ENCODE measurements at places on chromosomes 1 and 21.

DNA sequence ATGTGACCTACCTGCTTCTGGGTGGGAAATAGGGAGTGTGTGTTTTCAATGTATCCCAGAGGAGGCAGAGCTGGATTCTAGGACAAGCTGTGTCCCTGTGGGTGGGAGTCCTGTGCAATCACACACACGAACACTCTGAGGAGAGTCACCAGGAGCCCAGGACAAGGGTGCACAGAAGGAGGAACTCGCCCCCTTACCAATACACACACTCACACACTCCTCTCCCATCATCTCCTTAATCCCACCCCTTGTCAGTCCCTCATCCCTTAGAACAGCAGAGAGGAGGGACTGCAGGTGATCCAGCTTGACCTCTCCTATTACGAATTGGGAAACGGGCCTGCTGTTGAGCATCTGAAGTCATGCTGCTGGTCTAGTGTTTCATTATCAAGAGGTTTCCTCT lies 8.5 kb upstream of the MYBPHL start:
- no peak for DNase-seq
- H3K36me3 ChIP-seq, result no peaks in the 10 kb centered on the region
- no peak overlapping the region for H3K27ac ChIP-seq

- peaks cover 57% of the 10 kb centered on the region for H3K36me3 ChIP-seq
- no peak for DNase-seq
- no peak overlapping the region for H3K27ac ChIP-seq
- no peaks in the 10 kb centered on the region for H3K27me3 ChIP-seq
These were observed 24.4 kb downstream of the VANGL1 start for GRCh38 chr1:115666206-115666605.

- H3K4me1 ChIP-seq, result no peaks in the 10 kb centered on the region
- H3K36me3 ChIP-seq, result no peaks in the 10 kb centered on the region
These were observed 15.9 kb upstream of the TSPEAR start for GRCh38 chr21:44727321-44727720.

GRCh38 chr21:16199539-16199938 lies 469.8 kb downstream of the USP25 start:
- no peak for DNase-seq
- peaks cover 48% of the 10 kb centered on the region for H3K27me3 ChIP-seq
- no peak overlapping the region for H3K4me3 ChIP-seq
- H3K27ac ChIP-seq, result no peak overlapping the region
- H3K4me1 ChIP-seq, result no peaks in the 10 kb centered on the region
- H3K36me3 ChIP-seq, result no peaks in the 10 kb centered on the region

GRCh38 chr1:202578001-202578504 lies 132.2 kb downstream of the SYT2 start:
- H3K36me3 ChIP-seq, result no peaks in the 10 kb centered on the region
- DNase-seq, result no peak
- no peak overlapping the region for H3K27ac ChIP-seq
- no peak overlapping the region for H3K4me3 ChIP-seq
- H3K4me1 ChIP-seq, result peaks cover 24% of the 10 kb centered on the region

- peak overlapping the region; percentile 68 for H3K4me3 ChIP-seq
- DNase-seq, result peak; percentile 76
- H3K36me3 ChIP-seq, result peaks cover 19% of the 10 kb centered on the region
- peaks cover 34% of the 10 kb centered on the region for H3K4me1 ChIP-seq
- H3K27me3 ChIP-seq, result no peaks in the 10 kb centered on the region
These were observed 1.4 kb upstream of the IRF2BP2 start for GRCh38 chr1:234611225-234611846.

GRCh38 chr1:111272081-111272480 lies 18.6 kb upstream of the CHIA start:
- no peak for DNase-seq
- peaks cover 22% of the 10 kb centered on the region for H3K4me1 ChIP-seq
- no peaks in the 10 kb centered on the region for H3K27me3 ChIP-seq
- H3K4me3 ChIP-seq, result no peak overlapping the region
- H3K36me3 ChIP-seq, result no peaks in the 10 kb centered on the region
- no peak overlapping the region for H3K27ac ChIP-seq

DNA sequence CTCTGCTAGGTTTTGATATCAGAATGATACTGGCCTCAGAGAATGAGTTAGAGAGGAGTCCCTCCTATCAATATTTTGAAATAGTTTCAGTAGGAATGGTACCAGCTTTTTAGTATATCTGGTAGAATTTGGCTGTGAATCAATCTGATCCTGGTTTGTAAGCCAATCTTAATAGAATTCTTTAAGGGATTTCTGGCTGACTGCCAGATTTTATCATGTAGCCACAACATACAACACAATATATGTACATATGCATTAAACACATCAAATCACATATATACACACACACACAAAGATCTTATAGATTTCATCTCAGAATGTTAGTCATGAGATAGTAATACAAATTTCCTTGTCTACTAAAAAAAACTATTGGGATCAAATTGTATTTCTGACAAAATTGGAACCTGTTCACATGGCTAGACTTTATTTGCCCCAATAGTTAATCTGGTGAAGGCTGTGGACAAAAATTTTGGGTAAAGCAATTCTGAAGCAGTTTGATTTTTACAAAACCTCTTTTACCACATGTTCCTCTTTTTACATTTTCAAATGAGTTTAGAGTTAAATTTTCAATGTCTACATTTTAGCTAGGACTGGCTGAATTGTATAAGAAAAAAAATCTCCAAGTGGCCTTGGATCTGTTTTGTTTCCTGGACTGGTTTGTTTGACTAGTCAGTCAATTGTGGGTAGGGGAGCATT lies 151.7 kb downstream of the FASLG start:
- no peak overlapping the region for H3K27ac ChIP-seq
- no peaks in the 10 kb centered on the region for H3K36me3 ChIP-seq
- H3K4me1 ChIP-seq, result no peaks in the 10 kb centered on the region
- H3K27me3 ChIP-seq, result no peaks in the 10 kb centered on the region
- DNase-seq, result no peak
- no peak overlapping the region for H3K4me3 ChIP-seq

- no peaks in the 10 kb centered on the region for H3K36me3 ChIP-seq
- H3K4me3 ChIP-seq, result no peak overlapping the region
- H3K27ac ChIP-seq, result no peak overlapping the region
These were observed 69.2 kb upstream of the PDE9A start for GRCh38 chr21:42584296-42584641.

GRCh38 chr1:53681351-53681976 lies 57.5 kb downstream of the GLIS1 start:
- H3K27me3 ChIP-seq, result no peaks in the 10 kb centered on the region
- no peaks in the 10 kb centered on the region for H3K4me1 ChIP-seq
- H3K4me3 ChIP-seq, result no peak overlapping the region
- no peaks in the 10 kb centered on the region for H3K36me3 ChIP-seq

DNA sequence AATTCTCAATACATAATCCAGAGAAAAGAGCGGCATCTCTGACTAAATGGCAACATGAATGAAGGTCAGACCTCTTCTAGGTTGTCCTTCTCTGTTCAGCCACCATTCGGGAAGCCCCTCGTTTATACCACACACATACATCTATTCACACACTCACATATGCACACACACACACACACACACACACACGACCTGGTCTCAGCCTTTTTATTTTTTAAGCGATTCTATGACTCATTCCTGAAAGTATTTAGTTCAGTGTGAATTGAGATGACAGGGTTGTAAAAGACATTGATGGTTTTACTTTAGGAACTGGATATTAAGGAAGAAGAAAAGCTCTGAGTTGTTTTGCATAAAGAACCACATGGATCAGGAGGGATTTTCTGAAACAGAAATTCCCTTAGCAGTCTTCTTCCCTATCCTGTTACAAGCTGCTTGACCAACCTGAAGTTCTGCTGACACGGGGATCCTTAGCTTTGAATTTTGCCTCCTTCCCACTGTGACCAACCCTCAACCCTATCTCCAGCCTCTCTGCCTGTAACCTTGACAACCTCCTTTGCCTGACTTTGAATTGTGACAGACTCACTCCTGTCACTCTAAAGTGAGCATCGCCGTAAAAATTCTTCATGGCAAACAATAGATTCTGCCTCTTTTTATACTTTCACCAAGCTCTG lies 383.1 kb upstream of the ESRRG start:
- no peak overlapping the region for H3K27ac ChIP-seq
- no peak overlapping the region for H3K4me3 ChIP-seq
- no peaks in the 10 kb centered on the region for H3K36me3 ChIP-seq
- 0 out of 2 replicates have a peak, but pooled peaks cover 8% of the 10 kb centered on the region for H3K4me1 ChIP-seq

DNA sequence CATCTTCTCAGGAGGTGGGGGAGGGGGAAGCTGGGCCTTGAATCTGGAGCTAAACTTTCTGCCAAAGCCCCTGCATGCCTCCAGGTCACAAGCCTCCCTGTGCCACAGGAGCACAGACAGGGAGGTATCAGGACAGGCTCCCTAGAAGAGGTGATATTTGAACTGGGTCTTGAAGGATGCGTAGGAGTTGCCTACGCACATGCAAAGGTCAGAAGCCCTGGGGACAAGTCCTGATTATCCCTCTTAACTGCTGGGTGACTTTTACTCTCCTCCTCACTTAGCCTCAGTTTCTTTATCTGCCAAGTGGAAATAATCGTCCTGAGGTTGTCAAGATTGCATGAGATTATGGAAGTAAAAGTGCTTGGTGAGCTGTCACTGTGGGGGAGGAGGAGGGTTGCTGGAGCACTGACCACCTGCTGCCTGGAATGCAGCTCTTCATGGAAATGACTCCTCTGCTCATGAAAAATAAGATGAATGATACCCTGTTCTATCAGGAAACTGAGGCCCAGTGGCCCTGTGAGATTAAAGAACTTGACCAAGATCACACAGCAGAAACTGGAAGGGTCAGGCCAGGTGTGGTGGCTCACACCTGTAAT lies 50.6 kb upstream of the LAPTM5 start:
- H3K4me3 ChIP-seq, result no peak overlapping the region
- H3K27ac ChIP-seq, result no peak overlapping the region
- DNase-seq, result no peak
- H3K27me3 ChIP-seq, result no peaks in the 10 kb centered on the region
- peaks cover 12% of the 10 kb centered on the region for H3K4me1 ChIP-seq

- no peak overlapping the region for H3K4me3 ChIP-seq
- no peak overlapping the region for H3K27ac ChIP-seq
- no peaks in the 10 kb centered on the region for H3K27me3 ChIP-seq
- no peak for DNase-seq
- H3K4me1 ChIP-seq, result peaks cover 16% of the 10 kb centered on the region
These were observed 65.8 kb downstream of the S100B start for GRCh38 chr21:46538851-46539666.

DNA sequence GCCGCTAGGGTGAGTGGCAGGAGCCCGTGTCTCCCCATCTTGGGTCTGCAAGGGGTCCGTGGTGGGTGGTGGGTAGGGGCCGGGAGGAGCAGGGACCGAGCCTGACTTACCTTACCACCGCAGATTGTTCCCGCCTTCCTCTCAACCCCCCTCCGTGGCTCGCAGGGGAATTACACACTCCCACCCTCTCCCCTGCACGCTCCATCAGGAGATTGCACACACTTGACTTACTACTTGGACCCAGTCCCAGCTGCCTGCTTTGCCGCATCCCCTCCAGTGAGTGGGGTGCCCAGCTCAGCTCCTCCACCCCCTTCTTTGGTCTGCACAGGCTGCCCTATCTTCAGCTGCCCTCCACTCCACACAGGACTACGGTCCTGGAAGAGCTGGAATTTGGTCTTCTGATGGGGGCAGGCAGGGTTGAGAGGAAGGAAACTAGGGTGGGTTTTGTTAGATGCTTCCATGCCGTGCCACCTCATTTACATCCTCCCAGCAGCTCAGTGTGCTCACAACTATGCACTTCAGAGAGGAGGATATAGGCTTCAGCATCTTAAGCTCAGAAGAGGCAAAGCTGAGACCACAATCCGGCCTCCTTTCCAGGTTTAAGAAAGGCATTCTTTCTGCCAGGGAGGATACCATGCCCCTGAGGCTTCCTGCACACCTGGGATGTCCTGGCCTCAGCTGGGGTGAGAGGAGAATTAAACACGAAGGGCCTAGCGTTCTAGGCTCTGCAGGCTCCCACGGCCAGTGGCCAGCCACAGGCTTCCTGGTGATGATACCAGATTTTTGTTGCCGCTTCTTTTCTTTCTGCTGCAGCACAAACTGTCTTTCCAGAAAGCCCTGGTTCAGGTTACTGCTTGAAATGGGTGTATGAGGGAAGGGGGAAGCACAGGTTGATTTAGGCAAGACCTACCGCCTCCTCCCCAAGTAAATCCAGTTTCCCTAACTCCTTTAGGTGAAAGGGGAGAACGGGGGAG lies 2.3 kb downstream of the KCNC4 start:
- H3K4me3 ChIP-seq, result no peak overlapping the region
- H3K36me3 ChIP-seq, result no peaks in the 10 kb centered on the region

GRCh38 chr1:77857552-77857951 lies 30.9 kb upstream of the NEXN start:
- no peaks in the 10 kb centered on the region for H3K4me1 ChIP-seq
- H3K27ac ChIP-seq, result no peak overlapping the region
- no peak overlapping the region for H3K4me3 ChIP-seq
- no peaks in the 10 kb centered on the region for H3K27me3 ChIP-seq
- no peak for DNase-seq

GRCh38 chr1:32627596-32628162 lies 22.7 kb downstream of the ZBTB8OS start:
- no peaks in the 10 kb centered on the region for H3K4me1 ChIP-seq
- no peak overlapping the region for H3K27ac ChIP-seq

GRCh38 chr1:111631502-111631901 lies 11.9 kb downstream of the RAP1A start:
- DNase-seq, result no peak
- no peak overlapping the region for H3K27ac ChIP-seq
- H3K27me3 ChIP-seq, result no peaks in the 10 kb centered on the region
- no peaks in the 10 kb centered on the region for H3K4me1 ChIP-seq

DNA sequence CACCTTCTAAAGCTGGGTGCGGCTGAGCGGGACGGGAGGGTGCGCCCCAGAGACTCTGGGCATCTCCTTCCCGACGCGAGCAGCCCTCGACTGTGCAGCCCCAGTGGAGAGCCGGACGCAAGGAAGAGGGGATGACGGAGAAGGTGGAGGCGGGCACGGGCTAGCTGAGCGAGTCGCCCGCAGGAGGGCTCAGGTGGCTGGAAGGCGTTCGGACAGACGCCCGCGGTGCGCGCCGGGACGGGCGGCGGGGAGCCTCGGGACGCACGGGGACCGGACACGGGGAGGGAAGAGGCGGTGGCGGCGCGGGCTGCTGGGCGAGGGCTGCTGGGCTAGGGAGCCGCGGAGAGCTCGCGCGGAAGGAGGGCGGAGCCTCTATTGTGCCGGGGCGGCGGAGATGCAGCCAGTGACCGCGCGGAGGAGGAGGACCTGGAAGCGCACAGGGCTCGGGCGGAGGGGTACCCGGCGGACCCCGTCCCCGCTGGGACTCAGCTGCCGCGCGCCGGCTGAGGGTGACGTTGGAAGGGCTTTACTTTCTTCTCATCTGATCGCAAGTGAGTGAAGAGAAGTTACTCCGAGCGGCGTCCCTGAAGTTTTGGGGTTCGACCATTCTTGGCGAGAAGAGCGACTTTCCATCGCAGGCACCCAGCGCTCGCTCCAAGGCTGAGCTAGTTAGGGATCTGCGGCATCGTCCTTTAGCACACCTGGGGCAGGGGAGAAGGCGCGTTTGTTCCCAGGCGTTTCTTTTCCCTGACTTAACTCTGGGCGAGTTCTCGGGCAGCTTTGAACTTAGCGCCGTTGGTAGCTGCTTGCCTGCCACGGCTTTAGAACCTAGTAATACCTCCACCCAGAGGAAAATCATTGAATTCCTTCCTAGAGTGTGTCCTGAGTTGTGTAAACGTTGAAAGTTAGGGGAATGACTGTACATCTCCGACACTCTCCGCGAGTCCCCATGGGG lies at the start of gene OLFML2B:
OLFML2B (minus strand) TSS at position 323 of the 955 bp plus-strand sequence. CDS start 439 bp downstream, outside the sequence.
- H3K27me3 ChIP-seq, result no peaks in the 10 kb centered on the region
- H3K27ac ChIP-seq, result no peak within 1 kb of the TSS
- peak within 1 kb of the TSS; percentile 85 for H3K4me3 ChIP-seq
- H3K36me3 ChIP-seq, result no peaks in the 10 kb centered on the region

GRCh38 chr21:31265366-31266013 lies 78.6 kb downstream of the TIAM1 start:
- no peaks in the 10 kb centered on the region for H3K4me1 ChIP-seq
- H3K36me3 ChIP-seq, result no peaks in the 10 kb centered on the region
- DNase-seq, result no peak
- no peaks in the 10 kb centered on the region for H3K27me3 ChIP-seq

Data from PC-3 (cell line).